ENCODE measurements at places on chromosomes 1 and 21.

- DNase-seq, result no peak
These were observed 102.8 kb upstream of the ARTN start for GRCh38 chr1:43830802-43831201.

DNA sequence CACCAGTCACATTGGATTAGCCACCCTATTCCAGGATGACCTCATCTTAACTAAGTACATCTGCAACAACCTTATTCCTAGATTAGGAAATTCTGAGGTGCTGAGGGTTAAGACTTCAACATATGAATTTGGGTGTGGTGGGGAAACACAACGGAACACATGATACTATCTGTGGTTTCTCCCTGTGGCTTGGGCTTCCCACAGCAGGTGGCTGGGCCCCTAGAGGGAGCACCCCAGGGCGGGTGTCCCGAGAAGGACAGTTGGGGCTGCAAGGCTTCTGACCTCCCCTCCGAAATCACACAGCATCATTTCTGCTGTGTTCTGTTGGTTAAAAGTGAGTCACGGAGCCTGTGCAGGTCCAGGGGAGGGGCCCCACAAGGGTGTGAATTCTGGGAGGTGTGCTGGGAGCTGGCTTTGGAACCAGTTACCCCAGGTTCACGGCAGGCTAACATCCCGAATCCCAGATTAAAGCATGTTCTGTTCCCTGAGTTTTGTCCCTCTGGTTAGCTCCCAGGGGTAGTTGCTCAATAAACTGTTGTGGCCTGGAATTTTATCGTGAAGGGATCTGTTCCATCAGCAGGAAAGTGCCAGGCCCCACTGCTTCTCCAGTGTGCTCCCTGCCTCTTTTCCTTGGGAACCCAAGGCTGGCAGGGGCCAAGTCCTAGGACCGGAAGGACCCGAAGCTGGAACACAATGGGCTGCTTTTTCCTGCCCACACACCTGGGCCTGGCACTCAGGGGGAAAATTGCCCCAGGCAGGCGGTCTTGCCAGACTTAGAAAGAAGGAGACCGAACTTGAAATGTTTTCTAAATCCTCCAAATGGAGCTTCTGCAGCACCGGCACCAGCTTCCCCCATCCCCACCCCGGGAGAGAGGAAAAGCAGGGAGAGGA, 154.0 kb upstream of the WNT4 start:
- no peak for DNase-seq

- no peak for DNase-seq
These were observed 74.9 kb downstream of the ROR1 start for GRCh38 chr1:63848733-63849132.

DNA sequence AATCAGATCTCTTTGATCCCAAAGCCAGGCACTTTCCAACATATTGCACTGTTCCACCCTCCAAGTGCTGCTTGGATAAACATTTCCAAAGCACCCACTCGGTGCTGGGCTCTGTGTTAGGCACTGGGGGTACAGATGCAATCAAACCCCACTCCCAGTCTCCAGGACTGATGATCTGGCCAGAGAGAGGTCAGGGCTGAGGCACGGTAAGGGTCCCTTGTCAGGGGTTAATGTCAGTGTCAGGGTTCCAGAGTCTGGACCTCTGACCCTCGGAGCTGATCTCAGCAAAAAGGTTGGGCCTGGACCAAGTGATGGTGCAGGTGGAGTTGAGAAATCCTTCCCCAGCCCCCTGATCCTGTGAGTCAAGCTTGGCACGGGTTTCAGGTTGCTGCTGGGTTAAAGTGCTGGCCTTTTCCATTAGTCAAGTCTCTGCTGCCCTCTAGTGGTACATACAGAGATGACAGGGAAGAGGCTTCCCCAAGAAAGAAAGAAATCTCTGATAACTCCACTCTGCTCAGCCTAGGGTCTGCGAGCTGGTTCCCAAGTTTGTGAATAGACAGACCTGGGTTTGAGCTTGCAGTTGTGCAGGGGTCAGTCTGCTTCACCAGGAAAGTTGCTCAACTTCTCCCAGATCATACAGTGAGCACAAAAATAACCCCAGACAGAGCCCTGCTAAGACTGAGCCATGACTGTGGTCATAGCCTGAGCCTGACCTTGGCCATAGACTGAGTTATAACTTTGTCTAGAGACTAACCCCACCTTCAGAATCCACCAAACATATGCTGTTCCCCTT, 74.6 kb downstream of the DMRTA2 start:
- DNase-seq, result peak; percentile 80

GRCh38 chr1:41647221-41648135, 163.0 kb upstream of the EDN2 start:
- DNase-seq, result no peak

GRCh38 chr1:66282343-66282852, 251.6 kb upstream of the SGIP1 start:
- DNase-seq, result peak; percentile 63

DNA sequence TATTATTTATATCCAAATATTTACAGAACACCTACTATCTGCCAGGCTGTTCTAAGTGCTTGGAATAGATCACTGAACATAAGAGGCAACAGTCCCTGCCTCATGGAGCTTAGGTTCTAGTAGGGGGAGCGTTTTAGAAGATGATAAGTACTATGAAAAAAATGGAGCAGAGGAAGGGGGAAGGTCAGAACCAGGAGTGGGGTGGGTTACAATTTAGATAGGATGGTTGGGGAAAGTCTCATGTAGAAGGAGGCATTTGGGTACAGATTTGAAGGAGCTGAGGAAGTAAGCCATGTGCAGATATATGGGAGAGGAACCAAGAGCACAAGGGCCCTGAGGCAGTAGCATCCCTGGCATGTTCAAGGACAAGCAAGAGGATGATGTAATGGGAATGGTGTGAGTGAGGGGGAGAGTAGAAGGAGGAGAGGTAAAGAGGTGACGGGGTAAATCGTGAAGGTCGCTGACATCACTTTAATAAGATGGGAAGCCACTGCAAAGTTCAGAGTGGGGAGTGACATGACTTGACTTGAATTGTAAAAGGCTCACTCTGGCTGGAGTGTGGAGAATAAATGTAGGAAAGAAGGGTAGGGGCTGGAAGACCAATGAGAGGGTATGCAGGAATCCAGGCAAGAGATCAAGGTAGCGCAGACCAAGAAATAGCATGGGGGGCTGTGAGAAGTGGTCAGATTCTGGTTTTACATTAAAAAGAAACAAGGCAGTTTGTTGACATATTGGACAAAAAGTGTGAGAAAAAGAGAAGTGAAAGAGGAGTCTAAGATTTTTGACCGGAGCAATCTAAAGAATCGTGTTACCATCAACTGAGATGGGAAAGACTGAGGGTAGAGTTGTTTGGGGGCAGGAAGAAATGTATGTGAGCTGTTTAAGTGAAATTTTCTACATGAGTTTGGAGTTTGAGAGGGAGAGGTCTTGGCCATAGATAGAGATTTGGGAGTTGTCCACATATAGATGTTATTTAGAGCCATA, 92.6 kb downstream of the LPAR3 start:
- no peak for DNase-seq

DNA sequence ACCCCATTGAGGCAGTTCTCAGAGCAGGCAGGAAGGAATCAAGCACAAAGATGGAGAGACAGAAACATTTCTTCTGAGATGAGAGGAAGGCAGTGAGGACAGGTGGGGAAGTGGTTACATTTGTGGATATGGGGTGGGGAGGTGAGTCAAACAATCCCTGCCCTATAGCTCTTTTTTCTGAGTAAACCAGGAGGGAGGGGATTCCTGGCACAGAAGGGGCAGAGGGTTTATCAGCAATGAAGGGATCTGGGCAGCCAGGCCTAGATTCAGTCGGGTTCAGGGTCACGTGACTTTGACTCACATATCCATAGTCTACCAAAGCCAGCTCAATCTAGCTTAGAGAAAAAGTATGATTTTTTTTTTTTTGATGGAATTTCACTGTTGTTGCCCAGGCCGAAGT, 15.7 kb upstream of the PHC2 start:
- DNase-seq, result no peak

DNA sequence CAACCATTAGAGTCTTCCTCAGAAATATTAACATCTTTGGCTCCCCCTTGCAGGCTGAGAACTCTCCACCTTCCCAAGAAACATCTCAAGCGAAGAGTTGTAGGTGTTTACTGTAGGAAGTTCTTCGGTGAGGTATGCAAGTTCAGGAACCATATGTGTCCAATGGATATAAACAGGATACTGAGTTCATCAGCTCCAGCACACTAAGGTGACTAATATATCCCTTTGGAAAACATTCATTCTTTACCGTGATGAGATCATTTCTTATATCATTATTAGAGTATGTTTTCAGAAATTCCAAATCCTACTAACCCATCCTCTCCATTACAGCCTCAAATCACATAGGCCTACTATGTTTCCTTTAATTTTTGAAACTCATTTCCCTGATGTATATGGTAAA, 37.3 kb upstream of the PRMT6 start:
- DNase-seq, result no peak

DNA sequence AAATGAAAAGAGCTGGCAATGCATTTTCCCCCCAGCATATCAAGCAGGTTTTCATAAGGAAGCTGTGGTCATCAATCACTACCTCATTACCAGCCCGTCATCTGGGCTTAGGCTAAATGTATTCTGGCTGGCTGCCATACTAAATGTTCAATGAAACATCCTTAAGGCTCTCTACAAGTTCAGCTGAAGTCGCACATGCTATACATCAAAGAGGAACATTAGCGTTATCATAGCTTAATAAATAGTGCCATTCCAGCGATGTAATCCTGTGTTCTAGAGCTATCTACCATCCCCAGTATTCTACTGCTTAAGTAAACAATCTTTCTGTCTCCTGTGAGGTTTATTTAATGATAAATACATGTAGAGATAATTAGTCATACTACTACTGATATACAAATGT, 288.8 kb downstream of the DPYD start:
- DNase-seq, result no peak

DNA sequence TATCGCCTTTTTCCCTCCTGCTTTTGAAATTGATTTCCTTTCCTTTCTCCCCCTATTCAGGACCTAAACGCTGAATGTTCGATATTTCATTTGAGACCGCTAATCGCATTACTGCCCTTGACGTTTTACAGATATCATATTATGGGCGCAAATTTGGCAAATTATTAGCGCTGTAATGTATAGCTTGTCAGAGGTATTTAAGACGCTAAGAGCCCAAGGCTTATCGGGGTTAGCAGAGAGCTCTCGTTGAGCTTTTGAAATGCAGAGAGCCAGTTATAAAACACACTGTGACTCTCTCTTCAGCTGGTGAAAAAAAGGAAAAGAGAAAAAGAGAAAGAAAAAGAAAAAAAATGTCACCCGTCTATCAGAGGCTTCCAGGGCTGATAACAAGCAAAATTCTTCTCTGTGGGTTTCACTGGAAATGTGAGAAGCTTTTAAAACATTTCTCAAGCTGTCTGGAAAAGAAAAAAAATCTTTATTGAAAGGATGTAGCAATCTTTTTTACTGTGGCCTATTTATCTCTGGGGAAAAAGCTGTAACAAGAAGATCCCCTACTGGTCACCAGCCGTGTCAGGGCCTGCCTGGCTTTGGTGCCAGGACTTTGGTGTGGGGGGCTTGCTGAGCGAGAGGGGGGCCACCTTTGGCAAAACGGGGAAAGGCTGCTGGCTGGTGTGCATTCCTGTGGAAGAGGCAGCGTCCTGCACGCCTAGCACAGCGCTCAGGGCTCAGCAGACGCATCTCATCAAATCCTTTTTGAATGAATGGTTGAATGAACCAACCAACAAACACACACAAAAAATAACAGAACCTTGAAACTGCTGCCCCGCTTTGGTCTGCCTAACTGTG, 119.8 kb downstream of the RNF220 start:
- DNase-seq, result no peak

GRCh38 chr1:30385246-30385995, 338.0 kb downstream of the MATN1 start:
- DNase-seq, result no peak

- DNase-seq, result peak; percentile 12
These were observed 79.1 kb upstream of the GPR88 start for GRCh38 chr1:100458661-100459357.

- DNase-seq, result no peak
These were observed 140.1 kb downstream of the TOMM20 start for GRCh38 chr1:234988536-234988935.

GRCh38 chr1:219713981-219714381, 101.1 kb upstream of the ZC3H11B start:
- DNase-seq, result no peak

DNA sequence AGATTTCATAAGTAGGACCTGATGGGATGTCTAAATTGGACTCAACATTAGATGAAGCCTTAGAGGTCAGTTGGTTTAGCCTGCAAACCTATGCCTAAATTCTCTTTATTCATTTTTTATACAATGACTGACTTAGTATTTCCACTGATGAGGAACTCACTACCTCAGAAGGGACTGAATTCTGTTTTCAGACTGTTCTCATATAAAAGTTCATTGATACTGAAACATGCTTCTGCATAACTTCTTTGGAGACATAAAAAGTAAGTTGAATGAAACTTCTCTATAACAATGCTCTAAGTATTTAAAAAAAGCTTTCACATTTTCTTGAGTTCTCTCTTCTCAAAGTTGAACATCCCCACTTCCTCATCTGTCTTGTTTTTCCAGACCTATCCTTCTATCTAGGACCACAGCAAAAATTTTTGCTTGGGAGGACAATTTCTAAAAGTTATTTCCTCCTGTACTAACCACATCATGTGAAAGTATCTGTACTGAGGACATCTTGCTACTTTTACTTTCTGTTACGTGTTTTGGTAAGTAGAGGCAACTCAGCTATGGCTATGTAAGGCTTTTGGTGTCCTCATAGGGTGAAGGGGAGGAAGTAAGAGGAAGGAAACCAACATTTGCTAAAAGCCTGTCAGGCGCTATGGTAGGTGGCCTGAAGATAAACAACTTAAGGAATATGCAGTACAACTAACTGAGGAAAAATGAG, 64.1 kb downstream of the USP24 start:
- DNase-seq, result no peak

- DNase-seq, result no peak
These were observed 1.5 kb downstream of the EDEM3 start for GRCh38 chr1:184753117-184753516.

- no peak for DNase-seq
These were observed 7.1 kb downstream of the IGSF9 start for GRCh38 chr1:159938211-159938852.

DNA sequence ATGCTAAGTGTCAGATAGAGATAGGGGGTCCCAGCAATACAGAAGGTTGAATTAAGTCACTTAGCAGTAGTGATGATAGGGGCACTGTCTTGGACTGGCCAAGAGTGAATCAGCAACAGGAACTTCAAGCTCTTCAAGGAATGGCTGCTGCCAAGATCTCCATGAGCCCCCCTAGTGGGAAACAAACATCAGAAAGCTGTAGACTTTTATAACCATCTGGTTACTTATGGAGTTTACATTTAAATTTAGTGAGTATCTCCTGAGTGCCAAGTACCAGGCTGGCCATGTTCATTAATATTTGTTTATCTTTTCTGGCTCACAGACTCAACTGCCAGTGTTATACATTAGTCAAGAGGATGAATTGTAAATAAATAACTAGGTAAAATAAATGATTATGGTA, 327.3 kb downstream of the TTLL7 start:
- no peak for DNase-seq

Data from NAMALWA (cell line).